Fibroblast of villous mesenchyme (primary cell): ENCODE measurements at places on chromosomes 4 and X. TPM values are rescaled to one million over a fixed set of nuclear protein-coding genes. Genes with fewer than 3 reads are reported as not detected.

- DNase-seq = no peak
Measured at GRCh38 chr4:38482696-38483095, 181.3 kb upstream of the KLF3 start.

The NUDT10 gene
- total RNA-seq = 0.32 and 1.3 TPM in 2 replicates

- DNase-seq = no peak
Measured at GRCh38 chr4:8552581-8553205, 27.5 kb upstream of the GPR78 start.

DNA sequence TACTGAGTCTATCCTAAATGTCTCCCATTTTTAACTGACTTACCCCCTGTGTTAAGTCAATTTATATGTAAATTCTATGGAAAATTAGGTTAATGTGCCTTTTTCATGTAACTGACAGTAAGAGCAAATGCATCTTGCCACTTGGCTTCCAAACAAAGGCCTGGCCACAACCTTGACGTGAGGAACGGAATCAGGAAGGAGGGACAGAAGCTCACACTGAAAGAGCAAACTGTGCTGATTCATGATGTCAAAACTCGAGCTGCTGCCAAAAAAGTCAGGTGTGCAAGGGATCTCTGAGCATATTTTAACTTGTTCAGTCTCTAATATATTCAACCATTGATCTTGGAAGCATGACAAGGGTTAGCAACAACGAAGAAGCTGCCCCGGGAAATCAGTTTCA, 35.8 kb downstream of the GPM6A start:
- no peak for DNase-seq

The MXRA5 gene
- 20.7 and 45.4 TPM in 2 replicates for total RNA-seq

The MAGEC2 gene
- total RNA-seq = not detected in 2 replicates

- no peak for DNase-seq
Measured at GRCh38 chrX:20313899-20314298, 47.2 kb upstream of the RPS6KA3 start.

- DNase-seq = no peak
Measured at GRCh38 chr4:112152521-112152920, 7.3 kb downstream of the FAM241A start.

The F11 gene
- total RNA-seq = not detected in 2 replicates

The CENPVL2 gene
- total RNA-seq = not detected in 2 replicates

GRCh38 chr4:48311896-48312295, 29.4 kb upstream of the SLAIN2 start:
- DNase-seq = no peak

DNA sequence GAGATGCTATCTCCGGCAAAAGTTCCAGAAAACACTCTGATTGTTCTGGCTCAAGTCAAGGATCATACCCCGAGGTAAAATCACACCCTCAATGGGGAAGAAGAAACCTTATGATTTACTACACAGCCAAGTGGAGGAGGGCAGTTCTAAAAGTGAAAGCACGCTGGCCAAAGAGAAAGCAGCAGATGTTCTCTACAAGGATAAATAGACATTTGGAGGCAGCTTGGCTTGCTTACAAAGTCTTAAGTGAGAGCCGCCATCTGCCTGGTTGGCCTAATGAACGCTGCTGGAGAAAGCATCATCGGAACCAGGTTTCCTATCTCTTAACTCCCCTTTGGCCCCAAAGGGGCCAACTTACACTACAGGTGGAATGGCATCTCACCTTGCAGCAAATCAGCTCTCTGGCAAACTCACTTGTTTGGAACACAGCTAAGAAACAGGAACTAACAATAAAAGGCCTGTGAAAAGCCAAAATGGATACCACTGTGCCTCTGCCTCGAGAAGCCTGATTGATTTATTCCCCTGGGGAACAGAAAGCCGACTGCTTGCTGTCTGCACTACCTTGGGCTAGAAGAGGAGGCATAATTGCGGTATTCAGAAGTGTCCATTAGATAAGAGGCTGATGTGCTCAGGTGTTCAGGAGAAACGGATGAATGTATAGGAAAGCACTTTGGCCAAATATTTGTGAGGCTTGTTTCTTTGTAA, 22.8 kb downstream of the FRAS1 start:
- no peak for DNase-seq

- no peak for DNase-seq
Measured at GRCh38 chrX:30613721-30614120, 36.2 kb upstream of the TASL start.

DNA sequence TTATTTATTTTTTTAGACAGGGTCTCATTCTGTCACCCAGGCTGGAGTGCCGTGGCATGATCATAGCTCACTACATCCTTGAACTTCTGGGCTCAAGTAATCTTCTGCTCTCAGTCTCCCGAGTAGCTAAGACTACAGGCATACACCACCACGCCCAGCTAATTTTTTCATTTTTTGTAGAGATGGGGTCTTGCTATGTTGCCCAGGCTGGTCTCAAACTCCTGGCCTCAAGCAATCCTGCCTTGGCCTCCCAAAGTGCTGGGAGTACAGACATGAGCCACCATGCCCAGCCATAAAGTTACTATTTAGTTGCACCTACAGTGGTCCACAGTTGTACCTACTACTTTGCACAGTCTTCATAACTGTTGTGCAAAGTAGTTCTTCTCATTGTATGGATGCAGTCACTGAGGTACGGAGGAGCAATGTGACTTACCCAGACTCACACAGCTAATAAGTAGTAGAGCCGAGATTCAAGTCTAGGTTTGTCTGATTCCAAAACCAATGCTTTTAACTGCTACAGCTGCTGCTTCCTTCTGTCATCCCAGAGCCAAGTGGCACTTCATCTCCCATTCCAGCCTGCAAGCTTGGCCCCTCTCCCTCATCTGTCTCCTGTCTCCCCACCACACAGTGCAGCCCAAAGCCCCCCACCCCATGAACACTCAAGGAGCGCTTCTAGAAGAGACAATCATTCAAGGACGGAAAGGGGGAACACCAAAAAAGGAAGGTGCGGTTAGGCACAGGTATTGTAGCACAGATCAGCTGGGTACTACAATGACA, 24.0 kb upstream of the IQSEC2 start:
- no peak for DNase-seq

GRCh38 chrX:150692831-150693724, at the start of gene MTMR1:
TSS of gene MTMR1 (plus strand) at chrX:150693396. CDS start at chrX:150693531, 135 bp downstream.
- no peak for DNase-seq

The GJB1 gene
- total RNA-seq = not detected in 2 replicates

- peak; percentile 25 for DNase-seq
Measured at GRCh38 chrX:118961866-118962560, 12.4 kb upstream of the LONRF3 start.

The RPL10 gene
- total RNA-seq = 1,310 and 1,322 TPM in 2 replicates

The UNC5C gene
- under 0.01 and 0.43 TPM in 2 replicates for total RNA-seq

- peak; percentile 17 for DNase-seq
Measured at GRCh38 chrX:3582451-3582850, 131.0 kb downstream of the PRKX start.

- DNase-seq = no peak
Measured at GRCh38 chr4:138561906-138562305, 319.8 kb upstream of the SLC7A11 start.

The FGD1 gene
- total RNA-seq = 10.4 and 11.0 TPM in 2 replicates

The ABLIM2 gene
- under 0.01 TPM in 1 of 2 replicates, not detected in the other for total RNA-seq

- no peak for DNase-seq
Measured at GRCh38 chr4:171583790-171584189, 229.4 kb upstream of the GALNTL6 start.

GRCh38 chr4:37601531-37601930, 84.6 kb downstream of the RELL1 start:
- DNase-seq = peak; percentile 95

GRCh38 chrX:130772105-130772775, 130.8 kb downstream of the ENOX2 start:
- DNase-seq = peak; percentile 56

DNA sequence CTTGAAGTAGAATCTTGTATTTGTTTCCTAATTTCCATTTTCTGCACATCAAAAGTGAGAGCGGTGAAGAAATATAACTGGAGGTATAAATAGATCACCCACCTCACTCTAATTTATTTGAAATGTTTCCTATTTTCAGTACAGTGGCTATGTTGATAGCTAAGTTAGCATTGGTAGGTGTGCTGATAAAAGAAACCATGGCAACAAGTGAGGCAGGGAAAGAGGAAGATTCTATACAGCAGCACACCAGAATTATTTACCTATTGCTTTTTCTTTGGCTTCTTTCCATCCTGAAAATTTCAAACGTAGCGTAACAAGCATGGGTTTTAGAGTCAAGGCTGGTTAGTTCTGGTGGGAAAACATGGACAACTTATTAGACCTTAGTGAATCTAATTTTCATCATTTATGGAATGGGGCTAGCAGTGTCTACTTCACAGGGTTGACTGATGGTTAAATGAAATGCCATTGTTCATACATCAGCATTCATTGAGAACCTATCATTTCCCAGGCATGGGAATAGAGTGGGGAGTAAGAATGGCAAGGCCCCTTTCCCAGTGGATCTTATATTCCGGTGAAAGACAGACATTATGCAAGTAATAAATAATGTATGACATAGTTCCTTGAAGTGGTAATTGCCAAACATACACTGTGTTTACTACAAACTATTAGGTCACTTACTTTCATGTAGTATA, 30.6 kb upstream of the CTSO start:
- no peak for DNase-seq

DNA sequence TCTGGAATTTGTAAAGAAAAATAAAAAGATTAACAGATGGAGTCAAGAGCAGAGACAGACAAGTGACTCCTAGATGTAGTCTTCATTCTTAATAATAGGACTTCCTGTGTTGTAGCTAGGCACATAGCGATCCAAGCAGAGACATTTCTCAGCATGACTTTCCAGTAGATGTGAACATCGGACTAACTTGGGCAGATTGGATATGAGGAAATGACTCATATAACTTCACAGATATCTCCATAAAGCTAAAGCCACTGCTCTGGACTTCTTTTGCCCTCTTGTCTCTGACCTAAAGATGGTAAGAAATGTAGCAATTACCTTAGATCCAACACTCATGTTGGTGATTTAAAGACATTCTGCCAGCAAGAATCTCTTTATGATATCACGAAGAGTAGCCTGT, 131.7 kb downstream of the EPHA5 start:
- DNase-seq = peak; percentile 7
